Chondrocyte (in vitro differentiated cells): ENCODE measurements at places on chromosomes 6 and 20. TPM values are rescaled to one million over a fixed set of nuclear protein-coding genes. Genes with fewer than 3 reads are reported as not detected.

SRC gene
- 16.0 to 25.7 TPM (median 25.1 TPM) in 3 replicates for total RNA-seq

RAET1G gene
- total RNA-seq: 0.51 to 0.60 TPM (median 0.54 TPM) in 3 replicates

LST1 gene
- total RNA-seq: not detected in 3 replicates

CTAGE9 gene
- total RNA-seq: not detected in 3 replicates

DEFB125 gene
- not detected in 3 replicates for total RNA-seq

SLC22A3 gene
- 1.4 to 1.6 TPM (median 1.4 TPM) in 3 replicates for total RNA-seq
